Right renal cortex interstitium (tissue), 3 donors: ENCODE measurements at places on chromosomes 16 and 17. TPM values are rescaled to one million over a fixed set of nuclear protein-coding genes. Genes with fewer than 3 reads are reported as not detected.

Gene OTOA
- 0.12 TPM for polyA plus RNA-seq

Gene PLLP
- polyA plus RNA-seq, result 16.1 TPM

Gene HES7
- polyA plus RNA-seq, result not detected

Gene KRTAP2-3
- polyA plus RNA-seq, result not detected

Gene GPR139
- not detected for polyA plus RNA-seq

Gene STUB1
- polyA plus RNA-seq, result 120 TPM

- DNase-seq, result no peak
Measured at GRCh38 chr16:25771812-25772568, 80.2 kb downstream of the HS3ST4 start.

- DNase-seq, result no peak
Measured at GRCh38 chr16:4315186-4316107, at the start of gene GLIS2. GLIS2 (plus strand) TSS chr16:4316067; CDS start chr16:4332281, 16,214 bp downstream.

DNA sequence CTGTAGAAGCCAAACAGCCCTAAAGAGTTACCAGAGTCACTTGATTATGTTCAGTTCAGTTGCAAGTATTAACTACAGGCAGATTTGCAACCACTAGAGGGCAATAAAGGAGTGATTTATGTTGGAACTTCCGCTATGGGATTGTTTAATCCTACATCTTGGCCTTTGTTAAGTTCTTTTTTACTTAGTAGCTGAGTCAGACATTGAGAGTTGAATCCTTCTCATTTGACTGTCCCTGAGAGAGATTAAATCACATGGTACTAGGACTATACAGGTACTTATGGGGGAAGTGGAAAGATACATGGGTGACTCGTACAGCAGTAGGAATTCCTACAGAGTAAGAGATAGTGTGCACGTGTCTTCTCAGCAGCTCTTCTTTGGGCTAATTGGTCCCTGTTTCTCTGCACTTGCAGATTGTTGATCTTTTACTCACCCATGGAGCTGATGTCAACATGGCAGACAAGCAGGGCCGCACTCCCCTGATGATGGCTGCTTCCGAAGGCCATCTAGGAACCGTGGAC is 40.3 kb downstream of the CYB561 start:
- DNase-seq, result peak; percentile 68

- peak; percentile 40 for DNase-seq
Measured at GRCh38 chr16:2090777-2091546, 43.2 kb downstream of the TSC2 start.

- DNase-seq, result no peak
Measured at GRCh38 chr17:42431758-42432161, 8.7 kb upstream of the CAVIN1 start.

- DNase-seq, result no peak
Measured at GRCh38 chr17:36717088-36717487, 115.7 kb downstream of the MRM1 start.

- no peak for DNase-seq
Measured at GRCh38 chr16:72884037-72884436, 163.9 kb downstream of the ZFHX3 start.

DNA sequence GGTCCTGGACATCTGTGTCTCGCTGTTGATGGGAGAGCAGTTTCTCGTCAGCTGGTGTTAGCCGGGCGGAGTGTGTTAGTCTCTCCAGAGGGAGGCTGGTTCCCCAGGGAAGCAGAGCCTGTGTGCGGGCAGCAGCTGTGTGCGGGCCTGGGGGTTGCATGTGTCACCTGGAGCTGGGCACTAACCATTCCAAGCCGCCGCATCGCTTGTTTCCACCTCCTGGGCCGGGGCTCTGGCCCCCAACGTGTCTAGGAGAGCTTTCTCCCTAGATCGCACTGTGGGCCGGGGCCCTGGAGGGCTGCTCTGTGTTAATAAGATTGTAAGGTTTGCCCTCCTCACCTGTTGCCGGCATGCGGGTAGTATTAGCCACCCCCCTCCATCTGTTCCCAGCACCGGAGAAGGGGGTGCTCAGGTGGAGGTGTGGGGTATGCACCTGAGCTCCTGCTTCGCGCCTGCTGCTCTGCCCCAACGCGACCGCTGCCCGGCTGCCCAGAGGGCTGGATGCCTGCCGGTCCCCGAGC is 17.9 kb downstream of the GAA start:
- no peak for DNase-seq

DNA sequence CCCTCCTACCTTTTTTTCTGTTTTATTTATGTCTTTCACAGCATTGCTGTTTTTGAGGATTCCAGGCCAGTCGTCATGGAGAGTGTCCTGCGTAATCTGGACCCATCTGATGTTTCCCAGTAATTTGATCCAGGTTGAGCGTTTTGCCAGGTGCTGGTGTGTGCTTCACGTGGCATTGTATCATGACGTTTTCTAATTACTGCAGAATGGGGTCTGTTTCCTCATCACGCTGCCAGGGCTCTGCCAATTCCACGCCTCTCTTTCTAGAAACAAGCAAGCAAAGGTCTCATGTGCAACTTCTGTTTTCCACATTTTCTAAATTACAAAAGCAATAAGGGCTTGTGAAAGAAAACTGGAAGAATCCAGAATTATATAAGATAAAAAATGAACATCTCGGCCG is 28.3 kb upstream of the BHLHA9 start:
- DNase-seq, result no peak

DNA sequence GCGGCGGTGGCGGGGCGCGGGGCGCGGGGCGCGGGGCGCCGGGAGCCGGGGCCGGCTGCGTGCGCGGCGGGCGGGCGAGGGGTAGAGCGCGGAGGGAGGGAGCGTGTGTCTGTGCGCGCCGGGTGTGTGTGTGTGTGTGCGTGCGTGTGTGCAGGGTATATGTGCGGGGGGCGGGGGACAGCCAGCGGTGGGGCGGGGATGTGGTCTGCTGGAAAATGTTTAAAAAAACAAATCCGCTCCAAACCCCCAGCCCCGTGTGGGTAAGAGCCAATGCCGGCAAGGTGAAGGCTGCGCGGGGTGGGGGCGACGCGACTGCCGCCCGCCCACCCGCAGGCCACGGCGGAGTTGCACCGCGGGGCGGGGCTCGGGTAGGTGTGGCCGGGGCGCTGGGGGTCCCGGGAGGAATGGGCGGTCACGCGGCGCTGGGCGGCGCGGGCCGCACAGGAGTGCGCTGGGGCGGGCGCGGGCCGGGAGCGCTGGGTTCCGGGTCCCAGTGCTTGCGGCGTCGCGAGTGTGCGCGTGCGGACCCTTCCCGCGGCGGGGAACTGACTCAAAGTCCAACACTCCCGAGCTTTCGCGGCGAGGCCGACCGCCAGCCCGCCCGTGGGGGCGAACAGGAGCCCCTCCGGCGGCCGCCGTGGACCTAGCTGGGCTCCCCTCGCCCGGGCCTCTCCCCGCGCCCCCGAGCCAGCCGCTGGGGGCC is at the start of gene CYGB:
Gene CYGB (minus strand): TSS at position 132 of the 703 bp plus-strand sequence. CDS start 167 bp downstream, outside the sequence.
- DNase-seq, result no peak

- DNase-seq, result no peak
Measured at GRCh38 chr17:1934901-1935300, 90.2 kb downstream of the RTN4RL1 start.

DNA sequence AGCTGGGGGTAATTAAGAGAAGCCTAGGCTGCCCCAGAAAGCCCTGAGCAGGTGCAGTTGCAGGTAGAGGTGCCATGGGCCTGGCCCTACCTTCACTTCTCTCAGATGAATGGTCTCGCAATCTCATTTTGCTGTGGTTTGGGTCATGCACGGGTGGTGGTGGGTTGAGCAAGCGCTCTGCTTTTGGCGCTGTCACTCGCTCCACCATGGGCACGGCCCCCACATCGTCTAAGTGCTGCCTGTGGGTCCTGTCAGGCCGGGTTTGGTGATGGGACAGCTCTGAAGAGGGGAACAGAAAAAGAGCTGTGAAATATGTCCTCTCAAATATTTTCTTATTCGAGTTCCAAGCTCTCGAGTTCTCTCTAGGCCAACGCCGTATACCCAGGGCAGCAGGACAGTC is 39.9 kb downstream of the STH start:
- DNase-seq, result no peak

- no peak for DNase-seq
Measured at GRCh38 chr16:30142672-30143346, 19.8 kb upstream of the MAPK3 start.
